Activated T-cell treated with anti-CD3 and anti-CD28 coated beads for 1 hour (primary cell): ENCODE measurements at places on chromosomes 2 and 18.

- no peak for DNase-seq
These were observed 40.6 kb downstream of the ASAP2 start for GRCh38 chr2:9247177-9247576.

- no peak for DNase-seq
These were observed 20.4 kb downstream of the CMPK2 start for GRCh38 chr2:6845312-6845711.

GRCh38 chr2:3154700-3155099 is 222.9 kb downstream of the EIPR1 start:
- no peak for DNase-seq

DNA sequence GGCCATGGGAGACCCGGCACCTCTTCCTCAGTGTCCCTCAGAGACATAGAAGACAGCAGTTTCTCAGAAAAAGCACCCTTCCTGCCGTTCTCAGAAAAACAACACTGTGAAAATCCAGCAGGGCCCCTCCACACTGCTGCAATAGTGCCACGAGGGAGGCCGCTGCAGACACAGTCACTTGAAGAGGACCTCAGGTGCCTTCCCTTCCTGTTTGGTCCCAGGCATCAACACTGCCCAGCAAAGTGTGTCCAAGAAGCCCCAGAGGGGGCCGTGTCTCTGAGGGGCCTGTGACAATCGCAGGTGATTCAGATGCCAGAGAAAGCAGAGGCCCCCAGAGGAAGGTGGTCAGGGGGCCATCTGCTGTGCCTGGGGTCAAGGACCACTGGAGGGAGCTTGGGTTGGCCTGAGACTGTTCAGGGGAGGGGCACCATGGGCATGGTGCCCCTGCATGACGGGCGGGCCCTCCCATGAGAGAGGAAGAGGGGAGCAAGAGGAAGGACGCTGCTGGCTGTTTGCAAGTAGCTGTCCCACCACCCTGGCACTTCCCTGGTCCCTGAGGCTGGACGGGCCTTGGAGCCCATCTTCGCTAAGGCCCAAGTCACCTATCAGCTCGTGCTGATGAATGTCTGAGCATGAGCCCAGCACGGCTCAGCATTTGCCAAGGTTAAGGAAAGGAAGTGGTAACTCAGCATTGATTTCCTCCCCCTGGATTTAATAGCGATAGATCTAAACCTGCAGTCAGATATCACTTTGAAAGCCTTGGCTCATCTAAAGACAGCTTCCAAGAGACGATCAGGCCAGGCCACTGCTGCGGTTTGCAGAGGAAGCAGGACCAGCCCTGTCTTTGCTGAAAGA is 9.1 kb downstream of the TWIST2 start:
- DNase-seq, result no peak

DNA sequence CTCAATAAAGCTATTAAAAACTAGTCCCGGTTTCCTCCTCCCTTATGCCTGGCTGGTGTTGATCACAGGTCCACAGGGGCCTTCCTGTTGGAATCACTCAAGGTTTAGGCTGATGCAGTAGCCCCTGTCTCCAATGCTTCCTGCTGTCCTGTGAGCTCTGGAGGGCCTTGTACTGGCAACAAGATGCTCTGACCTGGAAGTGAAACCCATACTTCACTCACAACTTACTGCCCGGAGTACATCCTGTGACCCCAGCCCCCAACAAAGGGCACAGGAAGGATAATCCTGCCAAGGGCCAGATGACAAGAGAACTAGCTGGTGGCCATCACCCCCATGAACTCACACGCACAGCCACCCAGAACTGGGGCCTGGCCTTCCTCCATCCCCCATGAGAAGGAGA is 50.3 kb downstream of the ZBTB7C start:
- DNase-seq, result no peak

GRCh38 chr2:237456200-237456843 is 30.7 kb upstream of the MLPH start:
- DNase-seq, result no peak

GRCh38 chr18:23689031-23689615 is at the start of gene LAMA3:
Gene LAMA3, plus strand, starts transcription at chr18:23689453. Its CDS starts 231 bp downstream, at chr18:23689684.
- peak; percentile 3 for DNase-seq

DNA sequence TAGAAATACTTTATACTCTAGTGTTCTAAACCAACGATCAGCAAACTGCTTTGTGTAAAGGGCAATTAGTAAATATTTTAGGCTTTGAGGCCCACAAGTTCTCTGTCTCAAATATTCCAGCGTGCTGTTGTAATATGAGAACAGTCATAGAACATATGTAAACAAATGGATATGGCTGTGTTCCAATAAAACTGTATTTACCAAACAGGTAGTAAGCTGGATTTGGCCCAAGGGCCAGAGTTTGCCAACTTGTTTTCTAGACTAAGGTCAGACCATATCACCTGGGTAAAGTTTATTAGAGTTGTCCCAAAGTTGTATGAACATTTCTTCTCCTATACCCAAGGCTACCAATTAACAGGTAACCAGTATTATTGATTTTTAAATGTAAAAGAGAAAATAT is 303.2 kb upstream of the MC4R start:
- no peak for DNase-seq

DNA sequence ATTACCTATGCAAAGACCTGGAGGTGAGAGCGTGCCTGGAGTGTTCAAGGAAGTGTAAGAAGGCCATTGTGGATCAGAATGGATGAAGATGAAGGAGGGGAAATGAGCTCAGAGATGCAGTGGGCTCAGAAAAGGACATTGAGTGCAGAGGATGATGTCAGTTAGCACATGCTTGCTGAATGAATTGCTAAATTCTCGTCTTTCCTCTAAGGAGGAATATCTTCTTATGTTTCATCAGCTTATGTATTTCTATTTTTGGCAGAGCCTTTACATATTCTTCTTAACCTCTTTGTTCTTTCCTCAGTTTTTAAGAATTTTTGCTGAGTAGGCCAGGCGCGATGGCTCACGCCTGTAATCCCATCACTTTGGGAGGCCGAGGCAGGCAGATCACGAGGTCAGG is 30.9 kb downstream of the FAM171B start:
- DNase-seq, result no peak

DNA sequence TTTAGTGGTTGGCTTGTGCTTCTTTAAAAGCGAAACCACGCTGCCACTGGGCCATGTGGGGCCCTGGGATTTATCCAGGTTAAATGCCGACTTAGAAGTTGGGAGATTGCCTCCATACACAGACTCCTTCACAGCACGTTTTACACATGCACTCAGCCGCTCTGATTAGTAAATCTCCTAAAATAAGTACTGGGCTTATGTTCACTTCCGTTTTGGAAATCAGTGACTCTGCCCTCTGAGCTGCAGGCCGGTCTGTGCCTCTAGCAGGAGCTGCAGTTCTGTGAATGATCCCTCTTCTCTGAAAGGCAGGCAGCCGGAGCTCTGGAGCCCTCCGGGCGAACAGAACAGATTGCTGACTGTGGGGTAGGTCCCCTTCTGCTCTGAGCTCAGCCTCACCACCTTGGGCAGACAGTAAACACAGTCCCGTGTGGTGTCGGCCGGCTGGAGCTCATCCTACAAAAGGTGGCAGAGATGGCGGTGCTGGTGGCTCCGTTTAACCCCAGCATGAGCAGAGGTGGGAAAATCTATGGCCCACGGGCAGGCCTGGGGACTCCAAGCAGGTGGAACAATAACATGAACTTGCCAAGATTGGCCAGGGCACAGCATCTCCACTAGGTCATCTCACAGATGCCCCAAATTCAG is 9.8 kb upstream of the RAB17 start:
- DNase-seq, result no peak

DNA sequence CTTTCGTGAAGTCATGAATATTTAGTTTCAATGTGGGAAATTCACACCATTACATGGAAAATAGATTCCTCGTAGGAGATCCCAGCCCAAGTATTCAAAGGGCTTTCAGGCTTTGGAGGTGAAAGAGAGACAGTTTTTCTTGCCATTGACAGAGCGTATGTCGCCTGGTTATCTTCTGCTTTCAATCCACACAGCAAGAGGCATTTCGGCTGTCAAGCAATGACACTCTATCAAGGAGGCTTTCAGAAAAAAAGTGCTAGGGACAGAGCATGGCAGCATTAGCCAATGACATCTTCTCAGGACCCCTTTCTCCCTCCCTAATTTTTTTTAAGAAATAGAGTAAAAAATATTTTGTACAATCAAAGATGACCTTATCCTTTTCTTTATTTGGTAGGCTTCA is 492.8 kb downstream of the TMEM182 start:
- DNase-seq, result no peak

- no peak for DNase-seq
These were observed 43.4 kb downstream of the GAREM1 start for GRCh38 chr18:32427084-32427900.

DNA sequence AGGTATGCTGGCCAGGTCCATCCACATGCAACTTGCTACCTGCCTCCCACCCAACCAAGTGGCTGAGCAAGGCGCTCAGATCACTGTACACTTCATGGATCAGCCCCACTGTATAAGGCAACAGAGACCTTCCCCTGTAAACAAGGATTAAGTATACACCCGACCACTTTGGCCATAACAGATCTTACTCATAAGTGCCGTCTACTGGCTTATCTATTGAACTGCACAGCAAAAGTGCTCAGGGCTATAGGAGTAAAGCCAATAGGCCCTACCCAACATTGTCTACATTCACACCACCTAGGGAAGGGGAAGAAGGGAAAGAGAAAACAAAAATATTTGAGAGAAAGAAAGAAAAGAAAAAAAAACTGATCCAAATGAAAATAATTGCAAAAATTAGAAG is 663.9 kb upstream of the LRRTM1 start:
- no peak for DNase-seq

- no peak for DNase-seq
These were observed 399.2 kb downstream of the CPS1 start for GRCh38 chr2:210955591-210955990.

- no peak for DNase-seq
These were observed 47.6 kb downstream of the G6PC2 start for GRCh38 chr2:168948621-168949212.

GRCh38 chr2:156679820-156680219 is 243.6 kb downstream of the GPD2 start:
- DNase-seq, result no peak

- no peak for DNase-seq
These were observed 53.2 kb downstream of the ZNF516 start for GRCh38 chr18:76441668-76442412.

DNA sequence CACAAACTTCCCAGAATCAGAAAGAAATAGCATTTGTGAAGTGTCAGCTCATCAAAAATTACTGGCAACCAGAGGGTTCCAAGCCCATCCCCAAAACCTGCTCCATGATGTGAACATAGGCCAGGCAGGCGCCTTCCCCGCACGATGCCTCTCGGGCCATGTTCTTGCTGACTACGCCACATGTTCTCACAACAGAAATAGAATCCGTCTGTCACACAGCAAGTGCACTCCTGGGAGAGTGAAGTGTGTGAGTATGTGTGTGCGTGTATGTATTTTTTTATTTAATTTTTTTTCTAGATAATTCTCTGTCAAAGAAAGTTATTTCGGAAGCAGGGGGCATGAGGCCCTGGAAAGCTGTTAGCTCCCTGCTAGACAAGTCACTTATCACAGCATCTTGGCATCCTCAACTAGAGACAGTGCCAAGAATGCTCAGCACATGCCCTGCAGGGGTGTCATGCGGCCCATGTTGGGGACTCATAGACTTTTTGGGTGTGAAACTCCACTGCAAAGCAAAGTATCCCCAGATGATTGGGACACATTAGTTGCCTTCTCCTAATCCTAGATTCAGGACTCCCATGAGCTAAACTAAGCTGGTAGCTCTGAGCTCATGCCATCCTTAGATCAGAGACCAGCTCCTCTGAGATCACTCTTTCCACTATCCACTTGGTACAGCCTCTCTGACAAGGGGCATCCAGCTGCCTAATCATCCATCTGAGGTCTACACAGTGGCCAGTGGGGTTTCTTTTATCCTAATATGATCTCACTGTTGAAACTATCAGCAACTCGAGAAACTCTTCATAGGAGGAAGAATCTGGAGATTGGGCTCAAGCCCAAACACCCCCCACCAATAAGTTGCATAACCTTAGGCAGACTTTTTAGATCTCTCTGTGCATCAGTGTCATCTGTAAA is 53.2 kb upstream of the CYRIA start:
- no peak for DNase-seq

DNA sequence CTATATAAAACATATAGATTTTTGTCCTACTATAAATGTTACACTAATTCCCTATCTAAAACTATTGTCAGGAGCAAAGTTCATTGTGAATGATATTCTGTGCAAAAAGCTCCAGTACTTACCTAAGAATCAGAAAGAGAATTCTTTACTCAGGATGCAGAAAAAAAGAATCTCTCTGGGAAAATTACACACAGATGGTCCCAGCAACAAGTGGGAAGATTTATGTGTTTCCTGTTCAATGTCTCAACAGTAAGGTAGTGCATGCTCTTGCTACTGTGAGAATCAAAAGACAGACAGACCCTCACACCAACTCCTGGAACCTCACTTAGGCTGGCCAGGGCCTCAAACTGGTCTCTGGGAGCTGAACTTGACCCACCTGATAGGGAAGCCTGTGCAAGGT is 11.2 kb upstream of the NAPG start:
- no peak for DNase-seq

- DNase-seq, result no peak
These were observed 262.3 kb downstream of the TRIB2 start for GRCh38 chr2:12979066-12979465.

DNA sequence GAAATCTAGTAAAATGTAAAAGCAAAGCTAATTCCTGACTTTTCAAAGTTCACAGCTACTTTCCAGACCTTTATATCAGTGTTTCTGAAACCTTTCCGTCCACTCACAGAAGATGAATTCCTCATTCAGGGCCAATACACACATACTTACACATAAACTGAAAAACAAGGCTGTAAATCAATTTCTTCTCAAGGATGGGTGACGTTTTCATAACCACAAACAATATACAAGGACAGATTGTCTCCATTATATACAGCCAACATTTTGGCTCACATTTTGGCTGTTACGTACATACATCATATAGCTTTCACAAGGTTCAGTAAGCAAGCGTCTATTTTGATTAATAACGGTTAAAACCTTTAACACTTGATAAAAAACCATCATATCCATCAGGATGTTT is 1.4 kb downstream of the RPRD1A start:
- no peak for DNase-seq

DNA sequence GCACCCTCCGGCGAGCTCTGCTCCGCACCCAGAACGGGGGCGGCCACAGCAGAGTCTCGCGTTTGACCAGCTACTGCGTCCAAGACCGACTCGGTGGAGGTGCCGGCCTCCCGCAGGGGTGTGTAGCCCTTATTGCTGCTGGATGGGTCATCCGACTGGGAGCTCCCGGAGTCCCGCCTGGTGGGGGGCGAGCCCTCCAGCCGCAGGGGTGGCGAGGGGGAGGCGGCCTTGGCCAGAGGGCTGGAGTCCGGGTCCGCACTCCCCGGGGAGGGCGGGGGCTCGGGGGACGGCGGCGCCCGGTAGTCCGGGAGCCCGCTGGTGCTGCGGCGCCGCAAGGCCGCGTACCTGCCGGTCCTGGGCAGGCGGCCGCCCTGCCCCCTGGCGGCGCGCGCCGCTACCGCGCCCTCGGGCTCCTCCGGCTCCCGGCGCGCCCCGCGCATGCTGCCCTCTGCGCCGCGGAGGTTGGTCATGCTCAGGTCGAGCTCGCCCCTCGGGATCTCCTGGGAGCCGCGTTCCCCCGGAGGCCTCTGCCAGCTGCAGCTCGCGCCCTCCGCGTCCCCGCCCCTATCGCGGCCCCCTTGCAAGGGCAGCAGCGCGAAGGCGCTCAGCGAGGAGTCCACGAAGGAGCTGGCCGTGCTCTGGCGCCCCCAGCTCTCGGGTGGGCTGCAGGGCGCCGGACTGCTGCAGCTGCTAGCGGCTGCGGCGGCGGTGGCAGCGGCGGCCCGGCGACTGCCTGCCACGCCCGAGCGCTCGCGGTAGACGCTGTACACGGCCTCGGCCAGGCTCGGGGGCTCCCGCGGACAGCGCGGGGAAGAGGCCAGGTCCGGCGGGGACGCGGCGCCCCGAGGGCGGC is 4.8 kb downstream of the TMEM200C start:
- DNase-seq, result no peak
